ENCODE measurements at places on chromosomes 16 and 17.
A peak's percentile ranks its signal among the peaks of the same experiment; 100 is the strongest.

DNA sequence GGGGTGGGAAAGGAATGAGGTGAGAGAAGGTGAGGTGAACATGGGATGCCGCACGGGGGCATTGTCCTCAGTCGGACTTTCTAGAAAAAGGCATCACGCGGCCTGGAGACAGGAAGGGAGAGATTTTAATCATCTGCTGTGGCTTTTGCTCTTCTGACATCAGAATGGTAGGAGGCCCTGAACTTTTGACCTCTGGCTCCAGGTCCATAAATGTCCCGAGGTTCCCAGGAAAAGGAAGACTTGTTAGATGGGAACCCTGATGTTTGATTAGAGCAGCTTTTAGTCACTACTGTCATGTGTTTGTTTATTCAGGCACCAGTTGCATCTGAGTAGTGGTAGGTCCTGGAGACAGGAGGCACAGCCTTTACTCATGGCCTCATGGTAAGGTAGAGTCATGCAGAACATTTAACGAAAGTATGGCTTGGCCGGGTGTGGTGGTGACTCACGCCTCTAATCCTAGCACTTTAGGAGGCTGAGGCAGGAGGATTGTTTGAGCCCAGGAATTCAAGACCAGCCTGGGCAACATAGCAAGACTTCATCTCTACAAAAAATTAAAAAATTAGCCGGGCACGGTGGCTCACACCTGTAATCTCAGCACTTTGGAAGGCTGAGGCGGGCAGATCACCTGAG lies 203.1 kb downstream of the MSI2 start:
- DNase-seq: peak; percentile 64

DNA sequence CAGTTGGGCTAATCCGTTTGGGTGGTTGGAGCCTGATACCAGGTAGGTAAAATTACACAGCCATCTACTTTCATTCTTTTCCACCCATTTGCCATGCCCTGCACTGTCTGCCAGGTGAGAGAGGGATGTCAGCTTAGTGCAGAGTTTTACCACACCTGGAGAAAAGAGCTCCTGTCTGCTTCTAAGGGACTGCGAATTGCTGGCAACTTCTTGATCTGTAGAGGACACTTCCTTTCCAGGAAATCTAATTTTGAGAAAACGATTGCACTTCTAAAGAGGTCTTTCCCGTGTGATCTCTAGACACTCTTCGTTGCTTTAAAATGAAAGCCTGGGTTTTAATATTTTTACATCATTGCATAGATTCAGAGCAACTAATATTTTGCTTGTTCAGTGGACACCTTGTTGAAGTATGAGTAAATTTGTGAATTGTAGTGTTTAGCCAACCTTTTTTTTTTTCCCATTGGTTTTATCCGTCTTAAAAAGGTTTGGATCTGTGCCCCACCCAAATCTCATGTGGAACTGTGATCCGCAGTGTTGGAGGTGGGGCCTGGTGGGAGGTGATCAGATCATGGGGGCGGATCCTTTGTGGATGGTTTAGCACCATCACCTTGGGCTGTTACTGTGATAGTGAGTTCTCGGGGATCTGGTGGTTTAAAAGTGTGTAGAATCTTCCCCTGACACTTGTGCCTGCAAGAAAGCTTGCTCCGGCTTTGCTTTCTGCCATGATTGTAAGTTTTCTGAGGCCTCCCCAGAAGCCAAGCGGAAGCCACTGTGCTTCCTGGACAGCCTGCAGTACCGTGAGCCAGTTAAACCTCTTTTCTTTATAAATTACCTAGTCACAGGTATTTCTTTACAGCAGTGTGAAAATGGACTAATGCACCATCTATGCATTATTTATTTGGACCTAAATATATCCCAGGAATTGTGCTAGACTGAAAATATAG lies 104.6 kb downstream of the PRKCA start:
- DNase-seq: no peak

- no peak for DNase-seq
These were observed 1.5 kb upstream of the PRR29 start for GRCh38 chr17:63996430-63997182.

DNA sequence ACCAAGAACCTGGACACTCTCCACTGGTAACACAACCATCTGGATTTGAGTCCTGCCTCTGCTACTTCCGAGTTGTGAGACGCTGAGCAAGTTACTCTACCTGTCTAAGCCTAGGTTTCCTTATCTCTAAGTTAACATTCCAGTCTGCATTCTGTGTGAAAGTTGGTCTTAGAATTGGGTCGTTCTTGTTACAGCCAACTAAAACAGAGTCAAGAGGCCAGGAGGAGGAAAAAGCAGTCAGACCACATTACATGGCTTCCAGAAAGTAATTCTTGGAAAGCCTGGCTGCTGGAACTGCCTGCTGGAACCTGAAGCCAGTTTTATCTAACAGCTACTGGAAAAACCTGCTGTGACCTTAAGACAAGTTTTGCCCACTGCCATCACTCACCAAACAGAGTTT lies 38.4 kb upstream of the XYLT1 start:
- no peak for DNase-seq

DNA sequence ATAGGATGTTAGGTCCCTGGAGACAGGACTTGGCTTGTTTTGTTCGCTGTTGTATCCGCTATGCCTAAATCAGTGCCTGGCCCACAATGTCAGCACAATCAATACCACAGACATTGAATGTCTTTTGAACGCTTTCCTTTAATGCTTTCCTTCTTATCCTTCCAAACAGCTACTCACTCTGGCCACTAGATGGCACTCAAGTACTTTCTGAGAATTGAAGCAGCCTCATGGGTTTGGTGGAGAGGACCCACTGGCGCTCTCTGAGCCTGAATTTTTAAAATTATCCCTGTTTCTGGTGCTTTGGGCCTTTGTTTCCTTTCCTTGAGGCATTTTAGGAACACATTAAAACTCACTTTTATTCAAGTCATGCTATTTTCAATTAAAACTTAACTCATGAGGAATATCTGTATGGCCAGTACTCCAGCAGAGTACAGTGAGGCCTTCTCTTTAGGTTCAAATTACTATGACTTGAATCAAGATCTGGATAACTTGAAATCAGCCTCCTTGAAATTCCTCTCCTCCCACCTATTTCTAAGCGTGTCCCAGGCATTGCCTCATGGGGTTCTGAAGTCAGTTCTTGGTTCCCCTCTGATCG lies 3.2 kb upstream of the NLRP1 start:
- peak; percentile 44 for DNase-seq

GRCh38 chr17:19868079-19868395 lies 301 bp upstream of the ULK2 start:
- DNase-seq: no peak

GRCh38 chr17:81159611-81160265 lies 5.6 kb upstream of the PVALEF start:
- DNase-seq: no peak

GRCh38 chr17:69060822-69061221 lies at the start of gene ABCA9:
TSS of gene ABCA9 (minus strand) at chr17:69060927. CDS start at chr17:69051126, 9,801 bp downstream.
- no peak for DNase-seq

DNA sequence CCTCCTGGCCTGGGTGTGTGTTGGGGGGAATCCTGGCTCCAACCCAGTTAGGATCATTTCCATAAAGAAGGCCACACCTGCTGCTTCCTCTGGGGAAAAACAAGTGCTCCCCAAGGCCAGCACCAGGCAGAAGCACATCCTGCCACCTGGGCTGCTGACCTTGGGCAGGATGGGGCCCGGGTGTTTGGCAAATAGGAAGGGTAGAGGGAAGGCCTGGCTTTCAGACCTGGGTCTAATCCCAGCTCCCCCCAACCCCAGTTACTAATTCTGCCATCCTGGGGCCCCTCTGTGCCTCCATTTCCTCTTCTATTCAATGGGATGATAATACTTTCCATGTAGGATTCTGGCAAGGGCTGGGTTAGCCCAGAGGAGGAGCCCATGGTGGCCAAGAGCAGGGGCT lies 3.0 kb upstream of the NLRC5 start:
- no peak for DNase-seq

DNA sequence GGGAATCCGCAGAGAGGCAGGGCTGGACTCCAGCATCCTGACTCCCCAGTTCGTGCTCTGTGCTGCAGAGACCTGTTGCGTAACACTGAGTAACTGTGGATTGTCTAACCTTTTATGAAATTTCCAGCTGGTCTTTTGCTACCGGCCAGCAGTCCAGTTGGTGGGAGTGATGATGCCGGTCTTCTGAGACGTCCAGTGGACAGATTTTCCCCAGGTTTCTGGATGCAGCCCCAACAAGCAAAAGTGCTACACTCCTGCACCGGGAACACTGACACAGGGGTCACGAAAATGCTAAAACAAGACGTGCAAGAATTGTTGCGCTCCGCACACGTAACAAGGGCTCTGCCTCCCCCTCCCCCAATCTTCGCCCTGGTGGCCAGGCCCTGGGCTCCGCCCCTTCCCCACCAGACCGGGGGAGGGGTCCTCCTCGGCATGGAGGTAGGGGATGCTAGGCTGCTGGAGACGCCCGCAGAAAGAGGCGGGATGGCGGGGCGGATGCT lies 701 bp upstream of the MRC2 start:
- peak; percentile 26 for DNase-seq

DNA sequence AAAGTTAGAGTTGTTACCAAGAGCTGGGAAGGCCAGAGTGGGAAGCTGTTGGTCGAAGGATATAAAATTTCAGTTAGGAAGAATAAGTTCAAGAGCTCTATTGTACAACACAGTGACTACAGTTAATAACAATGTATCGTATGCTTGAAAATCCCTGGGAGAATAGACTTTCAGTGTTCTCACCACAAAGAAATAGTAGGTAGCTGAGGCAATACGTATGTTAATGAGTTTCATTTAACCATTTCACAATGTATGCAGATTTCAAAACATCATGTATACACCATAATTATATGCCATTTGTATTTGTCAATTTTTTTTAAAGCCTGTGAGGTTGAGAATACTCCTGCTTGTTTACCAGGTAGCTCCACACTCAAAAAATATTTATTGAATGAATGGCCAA lies 41.5 kb upstream of the MYOCD start:
- no peak for DNase-seq

DNA sequence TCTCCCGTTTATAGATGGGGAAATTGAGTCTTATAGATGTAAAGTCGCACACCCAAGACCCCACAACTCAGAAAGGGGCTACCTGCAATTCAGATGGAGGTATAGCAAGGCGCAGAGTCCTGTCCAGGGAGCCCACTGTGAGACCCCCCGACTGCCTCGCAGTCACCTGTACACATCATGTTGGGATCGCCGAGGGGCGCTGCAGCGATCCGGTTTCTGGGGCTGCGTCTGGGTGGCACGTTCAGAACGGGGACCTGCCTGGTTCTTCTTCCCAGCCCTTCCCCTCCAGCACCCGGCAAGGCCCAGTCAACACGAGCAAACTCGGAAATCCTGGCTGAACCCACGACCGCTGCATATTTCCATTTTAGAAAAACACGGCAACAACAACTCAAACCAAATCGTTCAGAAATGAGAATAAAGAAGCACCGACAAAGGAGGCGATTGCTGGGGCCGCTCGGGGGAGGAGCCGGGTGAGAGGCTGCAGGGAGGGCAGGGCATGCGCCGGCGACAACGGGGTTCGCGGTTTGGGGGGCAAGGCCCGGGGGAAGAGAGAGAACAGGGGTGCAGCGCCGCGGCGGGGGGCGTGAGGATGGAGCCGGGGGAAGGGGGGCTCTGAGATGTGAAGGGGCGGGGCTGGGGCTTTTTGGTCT lies 643 bp downstream of the HSDL1 start:
- DNase-seq: peak; percentile 64

- DNase-seq: no peak
These were observed 26.4 kb upstream of the ABR start for GRCh38 chr17:1206026-1206777.

DNA sequence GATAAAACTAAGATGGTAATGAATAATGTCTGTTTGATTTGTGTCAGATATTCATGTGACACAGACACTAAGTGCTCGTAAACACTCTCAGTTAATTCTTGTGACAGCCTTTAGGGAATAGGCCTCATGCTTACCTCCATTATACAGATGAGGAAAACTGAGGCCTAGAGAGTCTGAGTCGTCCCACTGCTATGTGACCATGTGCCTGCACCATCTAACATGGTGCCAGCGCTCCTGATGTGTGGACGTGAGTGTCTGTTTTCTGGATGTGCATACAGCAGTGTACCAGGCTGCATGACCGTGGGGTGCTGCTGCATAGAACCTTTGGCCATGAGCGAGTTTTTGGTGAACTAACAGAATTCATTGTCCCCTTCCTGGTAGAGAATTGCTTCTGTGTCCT lies 61.8 kb downstream of the MPRIP start:
- DNase-seq: no peak

GRCh38 chr17:31524926-31525800 lies 133.7 kb downstream of the RAB11FIP4 start:
- peak; percentile 92 for DNase-seq

- no peak for DNase-seq
These were observed 23.7 kb downstream of the COX11 start for GRCh38 chr17:54944796-54945195.

DNA sequence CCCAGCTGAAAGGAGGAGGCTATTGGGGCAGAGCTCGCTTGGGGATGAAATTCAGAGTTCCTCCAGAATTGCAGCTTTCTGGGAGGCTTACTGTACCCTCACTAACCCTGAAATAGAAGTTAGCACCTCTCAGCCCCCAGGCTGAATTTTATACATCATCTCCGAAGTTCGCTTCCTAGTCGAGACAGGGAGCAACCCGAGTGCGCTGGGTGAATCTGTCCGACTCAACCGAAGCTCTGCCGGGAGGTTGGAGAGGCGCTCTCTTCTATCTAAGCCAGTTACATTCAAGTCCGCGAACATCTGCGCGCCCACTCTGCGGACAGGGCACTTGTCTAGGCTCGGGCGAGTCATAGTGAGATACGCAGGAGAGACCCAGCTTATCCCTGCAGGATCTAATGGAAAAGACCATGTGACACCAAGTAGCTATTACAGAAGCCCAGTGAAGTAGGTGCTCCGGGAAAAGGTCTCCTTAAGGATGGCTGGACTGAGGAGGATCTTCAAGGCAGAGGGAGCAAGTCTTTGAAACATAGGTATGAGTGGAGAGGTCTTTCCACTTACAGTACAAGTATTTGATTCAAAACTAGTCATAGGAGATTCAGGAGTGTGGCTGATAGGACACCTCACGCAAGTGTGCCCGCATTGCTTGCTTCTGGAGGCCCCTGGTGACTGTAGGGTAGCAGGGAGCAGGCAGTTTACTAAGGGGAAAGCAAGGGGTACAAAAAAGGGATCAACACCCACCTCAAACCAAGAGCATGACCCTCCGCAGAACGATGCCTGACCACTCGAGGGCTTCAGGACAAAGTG lies 646 bp upstream of the HES7 start:
- peak; percentile 53 for DNase-seq

DNA sequence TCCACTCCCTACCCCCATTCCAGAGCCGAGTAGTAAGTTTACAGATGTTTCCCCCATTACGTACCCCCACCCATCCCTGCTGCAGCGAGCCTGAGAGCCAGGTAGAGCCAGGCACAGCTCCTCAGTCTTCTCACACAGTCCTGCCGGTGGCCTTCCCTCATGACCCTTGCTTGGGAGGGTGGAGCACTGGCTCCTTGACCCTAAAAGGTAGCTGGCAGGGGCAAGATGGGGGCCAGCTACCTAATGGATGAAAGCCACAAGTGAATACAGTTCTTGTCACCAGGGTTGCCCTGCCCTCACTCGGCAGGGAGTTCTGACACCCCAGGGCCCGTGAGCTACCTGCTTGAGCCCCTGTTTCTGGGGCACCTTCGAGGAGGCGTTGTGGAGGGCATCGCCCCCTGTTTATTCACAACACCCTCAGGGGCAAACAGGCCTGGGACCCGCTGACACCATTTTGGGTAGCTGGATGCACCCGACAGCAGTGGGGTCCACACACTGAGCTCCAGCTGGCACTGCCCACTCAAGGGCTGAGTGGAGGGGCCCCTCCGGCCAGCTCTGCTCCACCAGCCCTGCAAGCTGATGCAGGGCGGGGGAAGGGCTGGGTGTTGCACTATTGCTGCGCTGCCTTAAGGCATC lies 22.2 kb downstream of the ADAM11 start:
- DNase-seq: no peak
